ENCODE measurements at places on chromosomes 13 and 19. TPM values are rescaled to one million over a fixed set of nuclear protein-coding genes. Genes with fewer than 3 reads are reported as not detected.

DNA sequence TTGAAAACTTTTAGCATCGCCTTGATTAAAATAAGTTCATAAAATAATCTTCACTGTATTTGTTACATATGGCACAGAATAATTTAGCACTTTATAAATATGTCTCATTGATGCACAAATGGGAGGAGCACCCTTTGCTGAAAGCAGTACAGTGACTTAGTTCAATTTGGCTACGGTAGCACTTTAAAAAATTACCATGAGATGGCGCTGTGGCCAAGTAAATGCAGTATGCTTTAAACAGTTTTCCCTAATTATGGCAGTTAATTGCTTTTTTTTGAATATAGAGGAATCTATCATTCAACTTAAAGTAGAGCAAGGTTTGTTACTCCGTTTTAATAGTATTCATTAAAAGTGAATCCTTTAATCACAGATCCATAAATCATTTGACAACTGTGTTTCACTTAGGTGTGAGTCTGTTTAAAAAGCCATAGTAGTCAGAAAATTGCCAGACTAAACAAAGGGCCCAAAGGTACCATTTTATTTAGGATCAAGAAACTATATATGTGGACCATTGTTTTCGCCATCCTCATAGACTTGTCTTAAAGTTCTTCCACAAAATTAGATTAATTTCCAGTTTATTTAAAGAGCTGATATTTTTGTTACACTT, 34.7 kb upstream of the ESD start:
- no peaks in the 10 kb centered on the region for H3K4me1 ChIP-seq
- no peaks in the 10 kb centered on the region for H3K36me3 ChIP-seq
- DNase-seq = peak; percentile 71
- no peak overlapping the region for H3K27ac ChIP-seq
- no peaks in the 10 kb centered on the region for H3K27me3 ChIP-seq

DNA sequence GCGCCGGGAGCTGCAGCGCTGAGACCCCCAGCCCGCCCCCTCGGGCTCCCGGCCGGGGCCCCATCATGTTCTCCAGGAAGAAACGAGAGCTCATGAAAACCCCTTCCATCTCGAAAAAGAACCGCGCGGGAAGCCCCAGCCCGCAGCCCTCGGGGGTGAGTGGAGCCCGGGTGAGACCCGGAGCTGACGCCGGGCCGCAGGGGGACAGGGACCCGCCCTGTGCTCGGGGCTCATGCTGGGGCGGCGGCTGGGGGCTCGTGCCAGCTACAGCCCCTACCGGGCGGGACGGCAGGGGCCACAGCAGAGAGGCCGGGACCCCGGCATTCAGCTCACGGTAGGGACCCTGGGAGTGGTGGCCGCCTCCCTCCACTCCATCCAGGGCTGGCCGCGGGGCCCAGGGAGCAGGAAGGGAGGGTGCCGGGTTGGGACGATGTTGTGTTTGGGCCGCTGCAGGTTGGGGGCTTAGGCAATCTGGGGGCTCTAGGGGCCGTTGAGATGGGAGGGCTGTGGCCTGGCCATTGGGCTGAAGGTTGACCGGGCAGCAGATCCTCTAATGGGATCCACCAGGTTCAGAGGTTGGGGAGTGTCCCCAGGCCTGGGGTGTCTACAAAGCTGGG, 482 bp downstream of the ARHGAP45 start:
- H3K36me3 ChIP-seq = no peaks in the 10 kb centered on the region
- H3K27ac ChIP-seq = no peak overlapping the region
- DNase-seq = no peak
- peaks cover 13% of the 10 kb centered on the region for H3K27me3 ChIP-seq

DNA sequence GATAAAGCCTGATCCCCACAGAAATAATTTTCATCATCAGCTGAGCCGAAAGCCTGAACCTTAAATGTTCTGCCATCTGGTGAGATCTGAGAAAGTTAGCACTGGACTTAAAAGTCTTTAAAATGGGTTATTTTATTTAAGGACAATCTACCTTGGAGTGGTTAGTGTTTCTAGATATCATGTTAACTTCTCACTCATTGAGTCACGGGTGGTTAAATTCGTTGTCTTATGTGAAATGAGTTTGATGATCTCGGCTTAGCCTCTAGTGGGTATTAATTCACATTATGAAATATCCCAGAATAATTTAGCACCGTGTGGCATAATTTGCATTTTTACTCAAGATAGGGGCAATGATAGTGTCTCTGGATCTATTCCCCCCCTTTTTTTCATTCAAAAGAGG, 117.4 kb upstream of the ZNF536 start:
- peaks cover 18% of the 10 kb centered on the region for H3K4me1 ChIP-seq
- no peaks in the 10 kb centered on the region for H3K27me3 ChIP-seq
- no peaks in the 10 kb centered on the region for H3K36me3 ChIP-seq
- DNase-seq = no peak
- no peak overlapping the region for H3K27ac ChIP-seq

- no peak for DNase-seq
- H3K4me3 ChIP-seq = no peak overlapping the region
- H3K27ac ChIP-seq = no peak overlapping the region
- peaks cover 14% of the 10 kb centered on the region for H3K27me3 ChIP-seq
- peaks cover 4% of the 10 kb centered on the region for H3K36me3 ChIP-seq
These were observed 1.5 kb upstream of the TRAPPC5 start for GRCh38 chr19:7678971-7679751.

- DNase-seq = no peak
- no peaks in the 10 kb centered on the region for H3K36me3 ChIP-seq
- no peaks in the 10 kb centered on the region for H3K27me3 ChIP-seq
- peak overlapping the region; percentile 41 for H3K27ac ChIP-seq
- H3K4me1 ChIP-seq = no peaks in the 10 kb centered on the region
These were observed 7.2 kb downstream of the MAST3 start for GRCh38 chr19:18104793-18105131.

DNA sequence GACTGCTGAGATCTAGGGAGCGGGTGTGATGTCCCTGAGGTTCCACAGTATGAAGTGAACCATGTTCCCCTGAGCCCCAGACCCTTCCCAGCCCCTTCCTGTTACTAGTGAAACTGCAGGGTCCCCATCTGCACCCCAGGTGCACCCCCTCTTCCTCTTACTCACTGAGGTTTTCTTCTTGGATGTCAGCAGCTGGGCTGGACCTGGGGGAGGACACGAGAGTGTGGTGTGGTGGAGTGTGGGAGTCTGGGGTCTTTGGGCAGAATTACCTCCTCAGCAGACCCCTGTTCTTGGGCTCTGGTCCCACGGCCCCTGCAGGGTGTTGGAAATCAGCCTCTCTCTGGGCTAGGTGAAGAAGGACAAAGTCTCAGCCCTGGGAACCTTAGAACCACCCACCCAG, 3.3 kb upstream of the LILRA6 start:
- H3K36me3 ChIP-seq = no peaks in the 10 kb centered on the region
- no peak overlapping the region for H3K4me3 ChIP-seq
- no peak overlapping the region for H3K27ac ChIP-seq
- H3K4me1 ChIP-seq = no peaks in the 10 kb centered on the region
- no peaks in the 10 kb centered on the region for H3K27me3 ChIP-seq

- no peaks in the 10 kb centered on the region for H3K36me3 ChIP-seq
- H3K27me3 ChIP-seq = peaks cover 33% of the 10 kb centered on the region
- no peak for DNase-seq
- H3K4me3 ChIP-seq = no peak overlapping the region
- peaks cover 8% of the 10 kb centered on the region for H3K4me1 ChIP-seq
These were observed 3.0 kb upstream of the KCTD12 start for GRCh38 chr13:76889254-76889653.

DNA sequence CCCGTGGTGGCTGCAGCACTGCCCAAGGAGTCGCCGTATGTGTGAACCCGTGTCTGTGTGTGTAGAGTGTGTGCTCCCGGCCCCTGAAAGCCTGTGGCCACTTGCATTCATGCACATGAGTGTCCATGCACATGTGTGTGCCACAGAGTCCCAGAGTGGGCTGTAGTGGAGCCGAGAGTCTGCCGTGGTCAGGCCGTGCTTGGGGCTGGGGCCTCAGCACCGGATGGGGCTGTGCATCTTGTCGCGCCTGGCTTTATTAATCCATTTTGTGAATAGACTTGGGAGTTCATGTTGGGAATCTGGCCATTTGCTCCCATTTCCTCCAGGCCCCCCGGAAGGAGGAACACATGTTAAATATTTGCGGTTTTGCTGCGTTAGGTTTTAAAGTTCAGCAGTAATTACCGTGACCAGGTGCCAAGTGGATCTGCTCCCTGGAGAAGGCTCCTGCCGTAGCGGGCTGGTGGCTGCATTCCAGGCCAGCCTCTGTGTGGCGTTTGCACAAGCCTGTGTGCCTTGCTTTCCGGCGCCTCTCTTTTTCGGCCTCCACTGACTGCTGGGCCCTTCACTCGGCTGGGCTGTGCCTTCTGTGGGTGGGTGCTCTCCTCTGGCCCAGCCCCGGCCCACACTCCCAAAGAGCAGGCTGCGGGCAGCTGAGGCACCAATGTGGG, 69.2 kb upstream of the KCTD15 start:
- H3K27me3 ChIP-seq = no peaks in the 10 kb centered on the region
- no peak overlapping the region for H3K27ac ChIP-seq
- peaks cover 3% of the 10 kb centered on the region for H3K4me1 ChIP-seq
- H3K36me3 ChIP-seq = no peaks in the 10 kb centered on the region

GRCh38 chr19:50899569-50899968, 11.6 kb downstream of the KLK4 start:
- H3K4me3 ChIP-seq = no peak overlapping the region
- H3K27ac ChIP-seq = no peak overlapping the region
- peaks cover 16% of the 10 kb centered on the region for H3K27me3 ChIP-seq
- DNase-seq = no peak

DNA sequence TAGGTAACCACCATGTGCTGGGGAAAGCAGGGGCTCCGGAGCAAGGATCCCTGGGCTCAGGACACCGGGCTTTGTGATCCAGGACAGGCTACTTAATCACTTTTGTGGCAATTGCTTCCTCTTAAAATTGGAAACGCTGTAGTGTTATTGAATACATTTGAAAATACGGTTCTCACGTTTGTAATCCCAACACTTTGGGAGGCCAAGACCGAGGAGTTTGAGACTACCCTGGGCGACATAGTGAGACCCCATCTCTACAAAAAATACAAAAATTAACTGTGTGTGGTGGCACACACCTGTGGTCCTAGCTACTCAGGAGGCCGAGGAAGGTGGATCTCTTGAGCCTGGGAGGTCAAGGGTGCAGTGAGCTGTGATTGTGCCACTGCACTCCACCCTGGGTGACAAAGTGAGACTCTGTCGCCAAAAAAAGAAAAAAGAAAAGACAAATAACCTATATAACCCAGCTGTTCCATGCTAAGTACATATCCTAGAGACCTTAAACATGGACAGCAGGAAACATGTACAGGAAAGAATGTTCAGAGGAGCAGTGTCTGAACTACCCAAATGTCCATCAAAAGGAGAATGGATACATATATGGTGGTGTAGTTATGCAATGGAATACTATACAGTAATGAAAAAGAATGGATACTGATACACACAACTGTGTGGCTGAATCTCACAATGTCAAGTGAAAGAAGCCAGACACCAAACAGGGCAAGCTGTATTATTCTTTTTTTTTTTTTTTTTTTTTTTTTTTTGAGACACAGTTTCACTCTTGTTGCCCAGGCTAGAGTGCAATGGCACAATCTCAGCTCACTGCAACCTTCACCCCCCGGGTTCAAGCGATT, 622 bp upstream of the PRODH2 start:
- no peaks in the 10 kb centered on the region for H3K36me3 ChIP-seq
- H3K27ac ChIP-seq = no peak overlapping the region
- H3K4me1 ChIP-seq = no peaks in the 10 kb centered on the region
- H3K4me3 ChIP-seq = no peak overlapping the region
- H3K27me3 ChIP-seq = no peaks in the 10 kb centered on the region

DNA sequence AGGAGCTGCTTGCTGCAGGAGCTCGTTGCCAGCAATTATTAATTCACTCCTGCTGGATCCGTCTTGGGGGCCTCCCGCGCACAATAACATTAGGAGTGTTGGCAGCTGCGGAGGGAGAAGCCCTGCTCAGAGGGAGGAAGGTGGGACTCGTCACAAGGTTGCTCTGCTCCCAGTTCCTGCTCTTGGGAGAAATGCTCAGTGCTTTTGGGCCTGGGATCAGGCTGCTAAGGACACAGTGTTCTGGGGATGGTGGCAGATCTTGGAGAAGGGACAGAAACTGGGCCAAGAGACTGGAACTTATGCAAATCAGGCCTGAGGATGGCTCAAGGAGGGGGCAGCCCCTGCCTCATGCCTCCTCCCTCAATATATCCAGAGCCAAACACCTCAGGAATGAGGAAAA, 78.9 kb upstream of the OLFM4 start:
- H3K36me3 ChIP-seq = no peaks in the 10 kb centered on the region
- no peaks in the 10 kb centered on the region for H3K27me3 ChIP-seq
- DNase-seq = no peak
- no peak overlapping the region for H3K27ac ChIP-seq
- H3K4me1 ChIP-seq = no peaks in the 10 kb centered on the region
- H3K4me3 ChIP-seq = no peak overlapping the region

- H3K4me1 ChIP-seq = no peaks in the 10 kb centered on the region
- H3K27ac ChIP-seq = no peak overlapping the region
- no peaks in the 10 kb centered on the region for H3K36me3 ChIP-seq
These were observed 212.9 kb downstream of the PCDH9 start for GRCh38 chr13:67017276-67017675.

- no peaks in the 10 kb centered on the region for H3K4me1 ChIP-seq
- H3K4me3 ChIP-seq = no peak overlapping the region
- DNase-seq = peak; percentile 64
- H3K36me3 ChIP-seq = no peaks in the 10 kb centered on the region
- H3K27ac ChIP-seq = no peak overlapping the region
These were observed 31.5 kb downstream of the KLF5 start for GRCh38 chr13:73090116-73090822.

DNA sequence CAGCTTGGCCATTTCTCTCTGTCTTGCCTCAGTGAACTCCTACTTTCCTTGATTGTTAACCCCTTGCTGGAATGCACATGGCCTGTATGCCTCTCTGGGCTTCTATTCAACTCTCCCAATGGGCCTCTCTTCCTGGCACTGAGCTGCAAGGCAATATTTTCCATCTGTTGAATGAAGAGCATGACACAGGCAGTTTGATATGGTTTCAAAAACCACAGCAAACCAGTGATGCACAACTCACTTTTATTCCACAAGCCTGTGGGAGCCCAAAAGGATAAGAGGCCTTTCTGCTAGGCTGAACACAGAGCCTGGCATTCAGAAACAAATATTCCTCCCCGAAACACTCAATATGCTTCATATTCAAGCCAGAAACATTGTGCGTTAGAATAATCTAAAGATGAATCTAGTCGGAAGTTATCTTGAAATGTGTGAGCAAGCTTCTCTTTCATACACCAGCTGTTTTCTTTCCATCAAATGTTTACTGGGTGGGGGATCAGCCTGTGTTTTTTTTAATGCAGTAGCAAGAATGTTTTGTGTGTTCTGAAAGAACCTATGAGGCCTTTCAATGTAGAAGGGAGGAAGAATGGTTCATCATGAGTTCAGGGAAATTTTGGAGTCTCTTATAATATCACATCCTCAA, 443.1 kb upstream of the SPRY2 start:
- no peaks in the 10 kb centered on the region for H3K27me3 ChIP-seq
- peak; percentile 88 for DNase-seq
- no peak overlapping the region for H3K4me3 ChIP-seq
- no peak overlapping the region for H3K27ac ChIP-seq
- H3K4me1 ChIP-seq = no peaks in the 10 kb centered on the region

The MBD3L2B gene
- not detected for polyA plus RNA-seq

The FGF21 gene
- not detected for polyA plus RNA-seq

The SHISA7 gene
- not detected for polyA plus RNA-seq

The SYNE4 gene
- polyA plus RNA-seq = 11.4 TPM

The ZNF358 gene
- 40.7 TPM for polyA plus RNA-seq

The ZBTB32 gene
- polyA plus RNA-seq = 0.59 TPM

Measured in cardiac muscle cell (in vitro differentiated cells and primary cell).